ENCODE measurements at places on chromosomes 6 and 20.
A peak's percentile ranks its signal among the peaks of the same experiment; 100 is the strongest.

DNA sequence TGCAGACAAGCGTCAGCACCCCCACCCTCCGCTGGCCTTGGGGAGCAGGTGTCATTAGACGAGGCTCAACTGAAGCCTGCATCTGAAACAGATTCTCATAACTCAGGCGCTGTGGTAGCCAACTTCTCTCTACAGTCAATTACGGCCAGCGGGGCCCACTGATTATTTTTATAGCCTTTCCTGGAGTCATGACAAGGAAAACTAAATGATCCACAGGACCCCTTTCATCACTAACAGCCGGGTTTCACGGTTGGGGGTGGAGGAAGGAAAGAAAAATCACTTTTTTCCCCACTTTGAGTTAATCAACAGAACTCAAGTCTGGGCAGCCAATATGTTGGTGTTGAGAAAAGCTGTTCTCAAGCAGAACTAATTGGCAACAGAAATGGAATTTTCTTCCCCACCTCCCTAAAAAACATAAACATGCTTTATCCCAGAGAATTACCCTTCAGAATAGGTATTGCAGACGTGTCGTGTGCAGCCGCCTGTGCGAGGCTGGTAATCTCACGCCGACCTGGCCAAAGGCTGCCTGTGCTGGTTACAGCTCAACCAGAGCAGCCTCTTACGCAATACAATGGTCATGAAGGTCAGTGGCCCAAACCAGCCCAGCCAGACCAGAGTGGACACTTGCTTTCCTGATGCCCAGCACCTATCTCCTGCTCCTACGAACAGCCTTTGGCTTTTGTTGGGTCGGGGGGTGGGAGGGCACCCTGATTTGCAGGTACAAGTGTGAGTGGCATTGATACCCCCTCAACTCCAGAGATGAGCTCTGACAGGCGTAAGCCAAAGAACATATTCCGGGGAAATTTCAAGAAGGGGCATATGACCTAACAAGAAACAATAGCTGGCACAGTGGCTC is 11.0 kb downstream of the RIPOR3 start:
- no peak for DNase-seq

DNA sequence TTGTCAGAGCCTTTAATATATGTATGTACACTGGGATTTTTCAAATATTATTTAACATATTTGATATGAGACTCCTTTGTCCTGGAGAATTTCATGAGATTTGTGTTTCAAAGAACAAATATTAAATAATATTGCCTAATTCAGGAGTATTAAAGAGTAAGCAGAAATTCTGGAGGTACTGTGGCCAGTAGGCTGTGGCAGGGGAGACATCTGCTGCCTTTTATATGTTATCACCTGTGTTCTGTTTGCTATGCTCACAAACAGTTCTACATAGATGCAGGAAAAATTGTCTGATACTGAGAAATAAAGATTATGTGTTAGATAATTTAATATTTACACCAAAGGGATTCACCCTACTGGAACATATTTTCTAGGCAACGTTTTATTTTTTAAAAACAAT is 395.4 kb upstream of the SLC35B3 start:
- DNase-seq = no peak

GRCh38 chr6:42257614-42258013 is 40.0 kb upstream of the MRPS10 start:
- no peak for DNase-seq

GRCh38 chr6:156175971-156176421 is 601.2 kb upstream of the ARID1B start:
- DNase-seq = no peak

DNA sequence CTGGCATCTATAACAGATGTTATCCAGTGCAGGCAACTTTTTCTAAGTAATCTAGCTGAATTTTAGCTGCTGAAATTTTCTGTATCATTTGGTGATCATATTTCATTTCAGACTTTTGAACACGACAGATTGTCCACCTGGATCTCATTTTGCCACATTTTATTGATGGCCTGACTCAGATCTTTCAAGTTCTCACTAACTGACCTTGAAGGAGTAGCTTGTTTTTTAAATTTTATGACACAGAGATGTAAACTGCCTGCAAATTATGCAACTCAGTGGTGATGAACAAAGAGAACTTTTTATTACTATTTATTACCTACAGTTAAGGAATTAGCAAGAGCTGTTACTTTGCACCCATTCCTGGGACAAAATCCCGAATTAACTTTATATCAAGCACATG is 366.4 kb downstream of the PAX1 start:
- no peak for DNase-seq

DNA sequence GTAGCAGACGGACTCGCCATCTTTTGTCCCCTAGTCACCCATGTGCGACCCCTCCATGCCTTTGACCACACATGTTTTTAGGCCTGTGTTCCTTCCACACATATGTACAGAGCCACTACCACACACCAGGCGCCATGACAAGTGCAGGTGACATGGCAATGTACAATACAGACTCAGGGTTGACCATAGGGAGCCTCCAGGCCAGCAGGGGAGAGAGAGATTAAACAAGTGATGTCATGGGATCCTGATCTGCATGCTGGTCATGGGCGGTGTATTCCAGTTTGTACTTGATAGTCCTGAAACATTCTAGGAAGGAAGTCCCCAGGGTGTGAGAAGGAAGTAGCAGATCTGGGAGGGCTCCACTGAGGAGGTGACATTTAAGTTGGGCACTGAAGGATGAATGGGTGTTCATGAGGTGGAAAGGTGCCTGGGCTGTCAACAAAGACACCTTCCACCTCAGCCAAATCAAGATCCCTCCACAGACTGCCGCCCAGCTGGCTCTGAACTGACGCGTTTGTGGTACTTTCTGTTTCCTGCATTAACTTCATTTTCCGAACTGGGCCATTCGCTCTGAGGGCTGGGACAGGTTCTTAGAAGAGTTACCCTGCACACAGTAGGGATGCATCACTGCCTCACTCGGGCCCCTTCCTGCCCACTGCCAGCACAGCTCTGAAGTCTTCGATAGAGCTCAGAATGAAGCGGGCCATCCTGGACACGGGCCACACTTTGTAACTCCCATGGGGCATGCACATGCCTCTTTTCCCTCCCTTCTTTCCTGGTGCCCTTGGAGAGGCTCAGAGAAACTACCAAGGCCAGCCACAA is 94.0 kb downstream of the NOL4L start:
- no peak for DNase-seq

DNA sequence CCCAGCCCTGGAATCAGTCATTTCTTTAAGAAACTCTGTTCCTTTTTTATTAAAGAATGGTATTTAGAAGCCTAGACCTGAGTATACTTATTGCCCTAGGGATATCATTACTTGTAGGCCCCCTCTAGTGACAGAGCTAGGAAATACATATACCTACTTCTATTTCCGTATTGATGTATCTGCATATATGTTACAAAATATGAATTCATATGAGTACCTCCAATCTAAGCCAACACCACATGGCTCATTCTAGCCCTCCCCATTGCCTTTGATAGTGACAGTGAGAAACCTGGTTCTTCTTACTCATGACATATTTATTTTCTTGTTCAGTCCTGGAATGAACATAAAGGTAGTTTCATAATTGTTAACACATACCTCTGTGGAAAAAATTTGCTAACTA is 137.2 kb downstream of the FARS2 start:
- DNase-seq = peak; percentile 80

DNA sequence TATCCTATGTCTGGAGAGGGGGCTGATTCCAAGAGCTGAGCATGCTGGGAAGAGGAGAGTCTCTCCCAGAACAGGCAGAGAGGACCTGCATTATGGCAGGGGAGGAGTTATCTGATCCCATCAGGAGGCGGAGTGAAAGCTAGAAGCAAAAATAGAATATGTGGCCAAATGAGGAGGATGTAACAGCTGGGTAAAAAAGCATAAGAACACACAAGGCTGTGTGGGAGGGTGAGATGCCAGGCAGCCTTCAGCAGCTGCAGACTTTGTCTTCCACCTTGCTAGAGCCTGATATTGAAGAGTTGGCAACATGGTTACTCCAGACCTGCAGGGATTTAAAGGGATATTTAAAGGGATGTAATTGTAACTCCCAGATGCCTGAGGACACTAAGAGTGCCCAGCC is 167.1 kb downstream of the PTPRT start:
- no peak for DNase-seq

DNA sequence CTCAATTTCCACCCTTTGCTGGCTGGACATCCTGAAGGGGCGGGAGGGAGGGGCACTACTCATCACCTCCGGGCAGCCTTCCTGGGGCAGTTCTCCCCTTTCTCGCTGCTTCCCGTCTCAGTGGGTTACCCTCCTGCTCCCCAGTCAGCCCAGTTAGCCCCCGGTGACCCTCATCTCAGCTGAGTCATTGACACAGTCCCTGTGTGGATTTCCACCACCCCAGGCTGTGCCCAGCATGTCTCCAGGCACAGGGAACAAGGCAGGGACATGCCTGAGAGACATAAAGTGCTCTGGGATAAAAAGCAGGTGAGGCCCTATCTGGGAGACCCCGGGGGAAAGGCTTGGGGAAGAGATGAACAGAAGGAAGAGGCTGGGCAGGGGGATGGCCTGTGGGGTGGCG is 29.9 kb upstream of the HMGA1 start:
- no peak for DNase-seq

DNA sequence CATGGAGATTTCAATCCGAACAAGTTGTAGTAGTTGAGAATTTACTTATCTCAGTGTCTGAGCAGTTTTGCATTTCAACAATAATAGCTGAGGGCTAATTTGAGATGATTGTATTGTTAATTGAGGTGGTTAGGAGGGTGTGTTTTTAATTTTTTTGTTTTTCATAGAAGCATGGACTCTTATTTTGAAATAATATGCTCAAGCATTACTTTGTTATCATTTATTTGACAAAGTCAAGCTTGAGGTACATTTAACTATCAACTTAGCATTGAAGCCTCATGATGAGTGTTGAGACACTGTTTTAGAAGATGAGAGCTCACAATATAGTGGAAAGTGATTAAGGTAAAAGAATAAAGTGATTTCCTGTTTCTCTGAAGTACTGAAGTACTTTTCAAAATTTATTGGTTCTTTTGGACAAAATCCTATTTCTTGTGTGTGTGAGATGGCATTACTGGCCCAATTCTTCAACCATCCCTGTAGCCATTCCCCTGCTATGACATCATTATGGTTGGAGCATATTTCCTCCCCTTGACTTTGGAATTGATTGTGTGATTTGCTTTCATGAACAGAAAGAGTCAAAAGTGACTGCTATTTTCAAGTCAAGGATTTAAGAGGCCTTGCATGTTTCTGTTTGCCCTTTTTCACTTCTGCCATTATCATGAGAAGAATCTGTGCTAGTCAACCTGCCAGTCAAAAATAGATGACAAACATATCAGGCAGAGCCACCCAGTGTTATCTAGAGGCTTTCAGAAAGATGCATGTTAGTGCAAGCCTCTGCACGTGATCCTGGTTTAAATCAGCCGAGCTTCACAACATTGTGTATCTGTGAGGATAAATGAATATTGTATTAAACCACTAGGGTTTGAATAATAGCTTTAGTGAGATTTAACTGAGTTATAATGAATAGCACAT is 1112.3 kb upstream of the CITED2 start:
- DNase-seq = no peak

DNA sequence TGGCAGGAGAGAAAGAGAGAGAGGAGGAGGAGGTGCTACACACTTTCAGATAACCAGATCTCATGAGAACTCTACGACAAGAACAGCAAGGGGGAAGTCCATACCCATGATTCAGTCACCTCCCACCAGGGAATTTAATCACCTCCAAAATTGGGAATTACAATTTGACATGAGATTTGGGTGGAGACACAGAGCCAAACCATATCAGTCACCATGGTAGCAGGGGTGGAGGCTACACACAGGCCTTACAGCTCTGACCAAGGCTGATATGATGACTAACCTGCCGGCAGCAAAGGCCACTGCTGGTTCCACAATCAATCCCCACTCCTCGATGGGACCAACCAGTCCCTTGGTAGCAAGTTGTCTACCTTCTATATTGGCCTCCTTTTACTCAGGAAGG is 13.6 kb upstream of the RBM24 start:
- no peak for DNase-seq

- DNase-seq = no peak
Observed at GRCh38 chr6:53939830-53940229, 145.0 kb downstream of the LRRC1 start.

- DNase-seq = no peak
Observed at GRCh38 chr20:63946986-63947637, 9.1 kb downstream of the UCKL1 start.

GRCh38 chr20:49874696-49875095 is 40.6 kb downstream of the SPATA2 start:
- DNase-seq = no peak

- no peak for DNase-seq
Observed at GRCh38 chr20:23155141-23155590, 69.0 kb upstream of the CD93 start.

DNA sequence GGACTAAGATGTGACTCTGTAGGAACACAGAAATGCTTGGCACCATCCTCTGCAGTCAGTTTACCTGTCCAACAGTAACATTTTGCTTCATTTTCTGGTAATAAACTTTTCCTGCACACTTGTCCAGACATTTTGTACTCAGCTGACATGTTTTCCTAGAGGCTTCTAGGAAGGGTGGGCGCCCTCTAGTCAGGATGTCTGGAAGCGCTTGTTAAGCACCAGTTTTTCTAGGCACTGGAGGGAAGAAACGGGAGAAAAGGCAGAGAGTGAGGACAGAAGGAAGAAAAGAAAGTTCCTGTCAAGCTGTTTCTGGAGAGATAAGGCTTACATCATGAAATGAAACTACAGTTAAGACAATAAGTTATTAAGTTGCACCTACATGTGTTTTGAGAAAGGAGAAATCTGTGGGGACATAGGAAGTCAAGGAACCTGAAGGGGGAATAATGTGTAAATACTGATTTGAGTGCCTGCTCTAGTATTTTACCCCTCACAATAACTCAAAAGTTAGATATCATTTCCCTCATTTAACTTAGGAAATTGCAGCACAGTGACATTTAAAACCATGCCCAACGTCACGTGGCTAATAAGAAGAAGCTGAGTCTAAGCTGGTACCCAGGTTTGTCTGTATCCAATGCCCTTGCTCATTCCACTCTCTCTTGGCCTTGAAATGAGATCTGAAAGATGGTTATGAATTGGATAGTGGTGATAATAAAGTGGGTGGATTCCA is 42.7 kb upstream of the TNFRSF21 start:
- no peak for DNase-seq

DNA sequence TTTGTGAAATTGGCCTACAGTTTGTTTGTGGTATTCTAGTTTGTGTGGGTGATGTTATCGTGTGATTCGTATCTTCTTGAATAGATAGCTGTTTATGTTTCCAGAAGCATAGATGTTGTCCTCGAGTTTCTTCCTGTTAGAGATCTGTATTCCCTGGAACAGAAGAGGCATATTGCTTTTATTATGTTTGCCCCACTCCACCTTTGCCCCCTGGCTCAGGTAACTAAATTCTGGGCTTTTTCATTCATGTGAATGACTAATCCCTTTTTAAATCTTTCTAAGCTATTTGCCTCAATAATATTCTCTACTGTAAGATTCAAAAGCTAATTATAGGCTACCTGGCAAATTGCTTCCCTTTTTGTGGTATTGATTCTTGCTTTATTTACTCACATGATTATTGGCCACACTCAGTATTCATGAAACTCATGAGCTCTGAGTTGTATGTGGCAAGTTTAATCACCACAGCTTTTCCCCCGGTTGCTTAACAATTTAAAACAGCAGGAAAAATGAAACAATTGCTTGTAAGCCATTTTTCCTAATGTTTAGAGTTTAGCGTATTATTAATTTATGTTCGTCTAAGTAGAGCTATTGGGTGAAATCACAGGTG is 12.6 kb downstream of the RNF217 start:
- DNase-seq = no peak

Measured in activated CD4-positive, alpha-beta T cell treated with anti-CD3 and anti-CD28 coated beads, Interleukin-10, Interleukin-2, amounts not matched to agents 100 ng/mL and 50 ng/mL, durations not matched to agents 16 hours and 8 hours (primary cell).